Left lobe of liver (tissue), 2 donors: ENCODE measurements at places on chromosomes 5 and 9. TPM values are rescaled to one million over a fixed set of nuclear protein-coding genes. Genes with fewer than 3 reads are reported as not detected.

- DNase-seq: no peak
These were observed 65.1 kb downstream of the WWC1 start for GRCh38 chr5:168356592-168356991.

DNA sequence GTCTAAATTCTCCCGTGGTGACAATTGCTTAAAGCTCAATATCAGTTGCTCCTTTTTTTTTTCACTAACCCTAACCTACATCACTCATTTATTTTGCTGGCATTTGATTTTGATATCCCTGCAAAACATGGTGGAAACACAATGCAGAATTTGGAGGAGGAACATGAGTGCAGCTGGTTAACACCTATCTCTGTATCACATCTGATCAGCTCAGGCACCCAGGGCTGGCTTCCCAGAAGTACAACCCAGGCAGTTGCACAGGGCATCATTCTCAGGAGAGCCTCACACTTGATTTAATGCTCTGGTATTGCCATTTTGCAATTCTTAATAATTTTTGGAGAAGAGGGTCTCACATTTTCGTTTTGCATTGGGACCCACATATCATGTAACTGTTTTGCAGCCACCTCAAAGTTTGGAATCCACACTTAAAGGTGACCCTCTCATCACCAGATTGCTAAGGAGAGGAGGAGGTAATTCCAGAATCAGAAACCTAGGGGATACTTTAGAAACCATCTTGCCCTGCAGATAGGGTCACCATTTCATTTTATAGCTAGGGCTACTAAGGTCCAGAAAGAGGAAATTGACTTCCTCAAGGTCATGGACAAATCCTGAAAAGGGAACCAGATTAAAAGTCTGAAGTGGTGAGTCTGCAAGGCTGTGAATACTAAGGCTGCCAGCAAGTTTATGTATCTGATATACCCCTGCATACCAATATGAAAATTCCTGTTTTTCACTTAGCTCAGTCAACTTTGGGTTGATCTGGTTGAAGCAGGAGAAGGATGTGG is 19.3 kb upstream of the ADAM19 start:
- no peak for DNase-seq

GRCh38 chr9:95003689-95004410 is 277.4 kb downstream of the AOPEP start:
- DNase-seq: no peak

GRCh38 chr5:9761706-9762105 is 131.6 kb upstream of the TAS2R1 start:
- no peak for DNase-seq

- DNase-seq: no peak
These were observed 46.4 kb downstream of the ERP44 start for GRCh38 chr9:100052375-100052774.

- DNase-seq: no peak
These were observed 16.1 kb downstream of the NIPSNAP3B start for GRCh38 chr9:104779946-104780535.

DNA sequence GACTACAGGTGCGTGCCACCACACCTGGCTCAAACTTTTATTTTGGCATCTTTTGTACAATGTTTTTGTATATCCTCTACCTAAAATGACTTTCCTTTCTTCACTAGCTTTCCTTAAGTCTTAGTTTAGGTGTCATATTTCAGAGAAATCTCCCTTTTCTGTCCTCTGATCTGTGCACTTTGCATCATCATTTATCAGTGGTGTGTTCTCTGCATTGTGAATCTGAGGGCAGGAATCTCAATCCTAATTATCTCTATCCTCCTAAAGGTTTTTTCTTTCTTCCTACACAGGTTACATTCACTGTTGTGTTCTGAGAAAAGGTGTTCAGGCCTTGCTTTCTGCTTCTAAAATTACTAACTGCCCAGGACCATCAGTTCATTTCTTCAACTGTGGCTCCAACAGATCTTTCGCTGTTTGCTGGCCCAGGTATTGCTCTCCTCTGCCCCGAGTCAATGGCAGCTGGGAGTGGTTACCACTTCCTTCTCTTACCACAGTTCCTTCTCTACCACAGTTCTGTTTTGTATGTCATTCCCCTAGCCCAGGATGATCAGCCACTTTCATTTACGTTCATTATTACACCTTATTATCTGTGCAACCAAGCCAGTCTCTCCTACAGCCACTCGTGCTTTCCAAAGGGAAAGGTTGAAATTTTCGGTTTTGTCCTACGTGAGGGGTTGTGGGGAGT is 14.0 kb downstream of the TGFBR1 start:
- DNase-seq: no peak

DNA sequence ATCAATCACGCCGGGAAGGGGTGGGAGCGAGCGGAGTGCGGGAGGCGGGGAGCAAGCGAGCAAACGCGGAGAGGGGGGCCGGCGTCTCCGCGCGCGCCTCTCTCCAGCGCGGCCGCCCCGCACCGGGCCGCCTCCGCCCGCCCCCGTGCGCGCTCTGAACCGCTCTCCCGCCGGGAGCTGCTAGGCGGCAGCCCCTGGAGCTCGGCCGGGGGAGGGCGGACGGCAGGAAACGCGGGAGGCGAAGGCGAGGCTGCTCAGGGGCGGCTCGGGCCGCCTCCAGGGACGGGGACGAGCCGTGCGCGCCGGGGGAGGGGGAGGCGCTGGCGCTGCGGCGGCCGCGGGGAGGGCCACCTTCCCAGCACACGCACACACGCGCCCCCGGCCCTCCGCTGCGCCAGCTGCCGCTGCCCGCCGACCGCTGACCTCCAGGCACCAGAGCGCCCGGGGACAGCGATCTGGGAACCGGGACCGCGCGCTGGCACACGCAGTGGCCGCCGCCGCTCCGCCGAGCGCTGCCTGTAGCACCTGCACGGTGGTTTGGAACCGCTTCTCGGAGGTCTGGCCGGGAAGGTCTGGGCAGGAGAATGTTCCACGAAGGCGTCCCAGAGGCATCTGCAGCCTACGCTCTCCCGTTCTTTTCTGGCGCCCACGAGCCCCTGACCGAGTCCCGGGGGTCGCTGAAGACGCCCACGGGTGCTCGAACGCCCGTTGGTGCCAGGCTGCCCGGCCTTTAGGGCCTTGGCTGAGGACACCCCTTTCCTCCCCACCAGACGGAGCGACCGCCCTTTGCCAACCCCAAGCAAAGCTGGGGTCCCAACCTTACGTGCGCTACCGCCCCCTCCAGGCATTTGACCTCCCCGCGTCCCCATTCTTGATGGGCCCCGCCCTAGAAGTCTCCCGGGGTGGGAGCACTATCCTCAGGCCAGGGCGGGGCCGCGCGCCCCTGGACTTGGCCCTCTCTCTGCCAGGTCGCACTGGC is at the start of gene GABBR2:
TSS of gene GABBR2 (minus strand) at position 3 of the 979 bp plus-strand sequence. CDS start 198 bp downstream, outside the sequence.
- no peak for DNase-seq

DNA sequence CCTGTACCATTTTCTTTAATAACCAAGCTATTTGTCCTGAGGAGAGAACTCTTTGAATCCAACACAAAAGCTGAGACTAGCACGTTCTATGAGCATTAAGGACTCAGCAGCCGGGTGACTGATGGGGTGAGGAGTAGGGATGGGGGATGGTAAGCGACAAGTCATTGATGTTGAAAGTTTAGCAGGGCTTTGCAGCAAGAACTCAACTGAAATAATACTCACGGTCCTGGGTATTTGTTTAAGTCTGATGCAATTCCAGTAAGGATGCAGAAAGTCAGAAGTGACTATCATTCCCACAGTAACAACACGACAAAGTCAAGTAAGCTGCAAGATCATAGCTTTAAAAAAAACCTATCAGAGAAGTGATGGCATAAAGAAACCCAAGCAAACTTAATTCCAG is 131.1 kb downstream of the ACTL7B start:
- DNase-seq: no peak

GRCh38 chr5:62432621-62433064 is 20.1 kb downstream of the IPO11 start:
- no peak for DNase-seq

- DNase-seq: peak; percentile 64
These were observed 87.8 kb upstream of the APC start for GRCh38 chr5:112649882-112650281.

- no peak for DNase-seq
These were observed 74.8 kb downstream of the ZNF354C start for GRCh38 chr5:179135006-179135405.

- peak; percentile 61 for DNase-seq
These were observed 1.2 kb downstream of the LOX start for GRCh38 chr5:122076669-122077365.

DNA sequence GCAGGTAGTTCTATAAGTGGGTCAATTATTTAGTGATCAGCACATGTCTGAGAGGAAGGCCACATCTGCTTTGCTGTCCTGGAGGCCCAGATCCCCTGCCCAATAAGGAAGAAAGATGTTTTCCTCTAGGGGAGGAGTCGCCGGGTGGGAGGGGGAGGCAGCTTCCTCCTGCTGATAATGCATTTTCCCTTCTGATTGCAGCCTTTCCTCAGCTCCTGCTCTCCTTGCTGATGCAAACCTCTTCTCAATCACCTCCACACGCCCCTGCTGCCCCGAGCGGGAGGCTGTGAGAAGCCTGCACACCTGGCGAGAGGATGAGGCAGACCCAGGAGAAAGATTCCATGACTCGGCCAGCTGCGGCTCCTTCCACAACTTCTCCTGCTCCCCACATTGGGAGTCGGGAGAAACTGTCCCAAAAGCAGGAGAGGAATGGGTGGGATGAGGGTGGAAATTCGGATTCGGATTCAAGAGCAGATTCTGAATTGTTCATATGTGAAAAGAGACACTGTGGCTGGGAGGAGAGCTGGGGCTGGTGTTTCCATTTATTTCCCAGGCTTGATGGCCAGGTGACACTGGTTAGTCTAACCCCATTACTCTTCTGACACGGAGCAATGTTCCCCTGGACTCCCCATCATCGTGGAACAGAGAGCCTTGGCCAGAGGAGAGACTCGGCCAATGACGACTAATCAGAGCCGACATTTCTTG is 6.8 kb upstream of the NTNG2 start:
- no peak for DNase-seq

GRCh38 chr9:128713941-128714573 is 9.9 kb downstream of the ZDHHC12 start:
- no peak for DNase-seq

- no peak for DNase-seq
These were observed 53.4 kb downstream of the RNF145 start for GRCh38 chr5:159155960-159156359.

- DNase-seq: no peak
These were observed 53.8 kb downstream of the RAD23B start for GRCh38 chr9:107336718-107337360.

GRCh38 chr5:159073026-159073425 is 26.7 kb downstream of the EBF1 start:
- DNase-seq: no peak

- no peak for DNase-seq
These were observed 1.8 kb downstream of the CAVIN4 start for GRCh38 chr9:100579665-100580064.

DNA sequence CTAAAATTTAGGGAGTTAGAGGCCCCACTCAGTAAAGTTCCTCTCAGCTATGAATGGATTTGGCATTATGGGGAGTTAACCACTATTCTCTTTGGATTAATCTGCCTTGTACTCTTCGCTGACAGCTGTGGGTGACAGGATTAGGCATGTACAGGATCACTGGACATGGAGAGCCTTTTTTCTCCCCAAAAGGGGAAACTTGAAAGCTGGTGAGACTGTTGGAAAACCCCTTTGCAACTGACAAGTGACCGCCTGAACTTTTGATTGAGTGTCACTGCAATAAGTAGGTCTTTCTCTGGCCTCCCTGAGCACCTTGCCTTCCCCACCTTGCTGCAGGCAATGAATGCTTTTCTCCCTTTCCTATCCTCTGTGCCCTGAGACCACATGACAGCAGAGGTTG is 68.3 kb downstream of the ERP44 start:
- no peak for DNase-seq

Gene NKD2
- total RNA-seq: 1.6 TPM

Gene C1QTNF2
- total RNA-seq: not detected

Gene FAXDC2
- 83.6 TPM for total RNA-seq

Gene AFAP1L1
- total RNA-seq: 2.6 TPM

Gene BTNL8
- 0.45 TPM for total RNA-seq

Gene GPX8
- total RNA-seq: 0.86 TPM
